ENCODE measurements at places on chromosomes 12 and 14.

GRCh38 chr14:77309131-77309530, 11.6 kb downstream of the POMT2 start:
- no peak for DNase-seq

DNA sequence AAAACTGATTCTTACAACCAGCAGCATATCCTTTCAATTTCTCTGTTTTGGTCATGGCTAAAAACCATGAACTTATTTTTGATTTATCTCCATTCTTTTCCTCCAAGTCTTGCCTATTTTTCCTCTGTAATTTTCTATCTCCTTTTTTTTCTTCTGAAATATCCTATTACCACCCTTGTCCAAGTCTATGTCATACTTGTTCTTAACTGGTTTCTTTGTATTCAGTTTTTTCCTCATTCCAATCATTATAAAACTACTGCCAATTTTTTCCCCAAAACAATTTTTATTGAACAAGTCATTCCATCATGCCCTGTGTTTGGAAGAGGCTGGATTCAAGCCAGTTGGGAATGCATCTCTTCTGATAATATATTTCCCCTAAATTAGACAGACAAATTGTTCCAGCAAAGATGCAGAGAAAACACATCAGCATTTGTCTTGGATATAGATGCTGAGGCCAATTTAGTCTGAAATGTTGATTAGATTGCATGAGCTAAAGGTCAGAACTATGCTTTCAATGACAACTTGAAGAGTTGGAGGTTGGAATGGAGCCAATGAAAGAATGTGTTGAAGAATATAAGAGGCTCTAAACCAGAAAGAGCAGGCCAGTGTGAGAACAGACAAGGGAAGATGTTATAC, 30.7 kb downstream of the OTOGL start:
- DNase-seq: no peak

DNA sequence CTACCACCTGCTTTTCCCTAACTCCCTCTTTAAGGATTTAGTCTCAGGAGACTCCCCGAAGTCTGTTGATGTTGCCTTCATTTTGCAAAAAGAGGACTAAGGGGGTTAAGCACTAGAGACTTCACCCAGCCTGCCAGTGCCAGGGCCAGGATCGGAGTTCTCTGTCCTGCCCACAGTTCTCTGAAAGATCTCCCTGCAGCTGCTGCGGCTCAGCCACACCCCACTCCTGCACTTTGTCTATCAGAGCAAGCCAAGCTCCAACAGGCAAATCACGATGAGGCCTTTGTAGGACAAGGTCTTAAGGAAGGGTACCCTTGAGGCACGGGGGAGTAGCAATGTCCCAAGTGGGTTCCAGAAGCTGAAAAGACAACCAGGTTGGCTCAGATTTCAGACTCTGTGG, 148.8 kb upstream of the EGLN3 start:
- no peak for DNase-seq

DNA sequence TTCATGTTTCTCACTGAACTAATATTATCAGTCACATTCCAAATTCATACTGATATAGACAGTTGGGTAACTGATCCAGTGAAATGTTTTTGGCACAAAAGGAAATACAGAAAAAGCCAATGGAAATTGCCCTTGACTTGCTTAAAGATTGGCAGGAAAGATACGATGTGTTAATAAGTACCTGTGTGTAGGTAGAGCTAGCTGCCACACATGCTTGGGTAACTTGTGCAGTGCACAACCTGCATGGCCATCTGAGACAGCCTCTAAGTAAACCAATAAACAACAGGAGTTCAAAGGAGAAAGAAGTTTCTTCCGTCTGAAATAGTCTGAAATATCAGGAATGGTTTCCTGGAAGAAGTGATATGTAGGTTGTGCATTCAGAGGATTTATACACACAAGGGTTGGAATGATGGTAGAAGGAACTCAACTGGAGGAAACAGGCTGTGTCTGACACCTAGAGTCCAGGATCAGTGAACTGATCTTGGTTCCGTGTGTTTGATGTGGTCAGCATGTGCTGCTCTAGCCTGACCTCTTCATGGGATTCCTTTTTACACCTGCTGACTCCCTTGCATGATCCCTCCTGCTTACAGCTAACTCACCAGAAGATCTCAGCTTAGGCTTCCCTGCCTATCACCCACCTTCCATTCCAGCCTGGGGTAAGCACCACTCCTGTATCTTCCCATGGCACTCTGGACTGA, 81.4 kb upstream of the KRR1 start:
- no peak for DNase-seq

DNA sequence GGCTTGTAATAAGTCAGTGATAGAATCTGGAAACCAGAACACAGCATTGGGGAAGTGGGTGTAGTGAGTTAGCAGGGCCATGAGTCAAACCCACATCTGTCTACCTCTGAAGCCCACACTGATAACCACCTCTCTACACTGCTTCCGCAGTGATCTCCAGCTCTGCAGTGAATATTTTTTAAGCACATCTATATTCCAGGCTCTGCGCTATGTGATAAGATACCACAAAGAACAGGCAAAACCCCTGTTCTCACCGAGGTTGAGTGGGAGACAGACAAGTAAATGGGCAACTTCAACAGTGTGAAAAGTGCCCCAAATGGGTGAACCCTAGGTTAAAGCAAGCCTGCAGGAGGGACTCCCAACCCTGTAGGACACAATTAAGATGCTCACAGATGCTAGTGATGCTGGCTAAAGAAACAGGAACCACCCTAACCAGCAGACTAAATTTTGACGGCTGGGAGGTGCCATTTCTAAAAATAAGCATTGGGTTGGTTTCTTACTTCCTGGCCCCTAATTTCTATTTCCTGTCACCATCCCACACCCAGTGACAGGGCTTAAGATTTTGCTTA, 375.0 kb downstream of the DPF3 start:
- peak; percentile 9 for DNase-seq

DNA sequence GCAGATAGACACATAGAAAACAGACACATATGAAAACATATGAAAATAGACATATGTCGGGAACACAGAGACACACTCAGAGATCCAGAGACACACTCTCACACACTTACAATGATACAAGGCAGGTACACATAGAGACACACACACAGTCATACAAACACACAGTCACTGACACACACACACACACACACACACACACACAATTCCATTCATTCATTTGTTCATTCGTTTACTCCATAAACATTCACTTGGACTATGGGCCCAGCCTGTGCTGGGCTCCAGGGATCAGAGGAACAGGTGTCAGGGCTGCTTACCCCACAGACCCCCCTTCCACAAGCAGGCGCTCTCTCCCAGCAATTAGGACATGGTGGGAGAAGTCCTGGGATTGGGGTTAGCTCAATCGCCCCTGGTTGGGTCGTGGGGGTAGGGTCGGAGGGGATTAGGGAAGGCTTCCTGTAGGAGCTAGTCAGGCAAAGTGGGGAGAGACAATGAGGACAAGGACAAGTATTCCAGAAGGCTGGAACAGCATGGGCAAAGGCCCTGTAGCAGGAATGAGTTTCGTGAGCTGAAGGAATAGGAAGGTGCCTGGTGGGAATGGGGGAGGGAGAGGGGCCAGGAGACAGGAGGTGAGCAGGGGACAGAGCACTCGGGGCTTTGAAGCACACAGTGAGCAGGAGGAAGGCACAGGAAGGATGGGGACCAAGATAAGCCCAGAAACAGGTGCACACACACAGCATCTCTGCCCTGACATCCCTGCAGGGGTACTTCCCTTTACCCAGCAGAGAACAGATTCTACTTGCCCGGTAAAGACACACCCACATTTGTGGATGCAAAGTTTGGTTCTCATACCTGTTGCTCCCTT, 6.5 kb downstream of the RASAL1 start:
- DNase-seq: no peak

DNA sequence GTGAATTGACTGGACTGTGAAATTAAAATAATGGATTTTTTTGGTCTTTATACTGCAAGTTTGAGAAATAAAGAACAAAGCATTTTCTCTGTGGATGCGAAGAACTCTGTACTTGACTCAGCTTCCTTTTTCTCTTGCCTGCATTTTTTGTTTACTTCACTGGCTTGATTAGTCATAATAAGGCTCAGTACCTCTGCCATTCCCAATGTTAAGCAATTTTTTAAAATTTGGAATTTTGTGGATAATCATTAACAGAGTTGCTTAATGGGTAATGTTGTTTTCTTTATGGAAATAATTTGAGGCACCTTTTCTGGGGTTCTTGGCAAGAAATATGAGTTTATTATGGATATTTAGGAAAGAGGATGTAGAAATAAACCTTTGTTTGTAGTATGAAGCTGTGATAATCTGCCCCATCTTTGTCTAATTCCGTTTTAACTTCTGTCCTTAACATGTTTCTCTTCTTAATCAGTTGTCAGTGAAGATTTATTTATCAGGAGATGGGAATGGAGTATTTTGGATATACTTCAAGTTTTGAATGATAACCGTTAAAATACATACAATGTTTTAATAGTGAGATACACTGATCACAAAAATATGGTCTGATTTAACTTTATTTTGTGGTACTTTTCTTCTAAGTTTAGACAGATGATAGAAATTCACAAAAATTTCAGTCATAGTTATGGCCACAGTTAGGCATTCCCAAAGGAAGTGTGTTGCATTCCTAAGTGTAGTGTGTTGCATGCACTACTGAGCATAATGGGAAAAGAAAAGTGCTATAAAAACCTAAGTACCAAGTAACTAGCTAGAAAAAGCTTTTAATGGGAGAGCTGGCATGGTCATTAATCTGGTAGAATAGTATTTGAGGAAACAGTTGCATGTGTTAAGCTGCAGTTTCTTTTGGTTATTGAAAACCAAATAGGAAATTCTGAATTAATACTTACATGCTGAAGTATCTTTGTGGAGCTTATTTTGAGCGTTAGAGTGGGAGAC, 27.7 kb downstream of the WNK1 start:
- DNase-seq: no peak

- DNase-seq: no peak
These were observed 634 bp downstream of the MED13L start for GRCh38 chr12:116276652-116277466.

DNA sequence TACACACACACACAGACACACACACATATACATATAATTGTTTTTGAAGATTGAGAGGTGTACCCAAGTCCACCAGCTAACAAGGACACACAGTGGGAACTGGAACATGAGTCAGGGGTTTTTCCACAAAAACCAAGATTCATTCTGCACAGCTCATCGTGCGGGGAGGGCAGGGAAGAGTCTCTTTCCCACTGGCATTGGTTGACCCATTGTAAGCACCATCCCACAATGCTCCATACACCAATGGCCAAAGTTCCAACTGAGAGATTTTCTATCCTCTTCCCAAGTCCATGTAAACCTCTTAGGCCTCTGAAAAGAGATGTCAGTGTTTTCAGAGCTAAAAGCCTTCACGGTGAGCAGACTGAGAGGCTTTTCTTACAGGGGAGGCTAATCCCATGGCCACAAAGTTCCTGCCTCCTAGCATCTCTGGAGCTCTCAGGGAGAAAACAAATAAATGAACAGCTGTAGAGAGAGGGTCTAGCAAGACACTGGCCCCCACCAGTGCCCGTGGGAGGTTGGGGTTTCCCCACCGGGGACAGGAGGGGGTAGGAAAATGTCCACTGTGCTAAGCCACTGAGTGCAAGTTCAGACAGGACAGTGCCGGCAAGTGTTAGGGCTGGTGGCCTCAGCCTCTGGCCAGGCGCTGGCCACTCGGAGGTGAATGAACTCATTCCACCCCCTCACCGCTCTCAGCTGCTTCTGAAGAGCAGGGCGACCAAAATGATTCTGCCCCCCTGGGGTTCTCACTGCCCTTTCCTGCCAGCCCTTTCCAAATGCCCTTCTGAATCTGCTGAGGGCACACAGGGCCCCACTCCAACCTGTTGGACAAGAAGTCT, 21.5 kb upstream of the TC2N start:
- no peak for DNase-seq

DNA sequence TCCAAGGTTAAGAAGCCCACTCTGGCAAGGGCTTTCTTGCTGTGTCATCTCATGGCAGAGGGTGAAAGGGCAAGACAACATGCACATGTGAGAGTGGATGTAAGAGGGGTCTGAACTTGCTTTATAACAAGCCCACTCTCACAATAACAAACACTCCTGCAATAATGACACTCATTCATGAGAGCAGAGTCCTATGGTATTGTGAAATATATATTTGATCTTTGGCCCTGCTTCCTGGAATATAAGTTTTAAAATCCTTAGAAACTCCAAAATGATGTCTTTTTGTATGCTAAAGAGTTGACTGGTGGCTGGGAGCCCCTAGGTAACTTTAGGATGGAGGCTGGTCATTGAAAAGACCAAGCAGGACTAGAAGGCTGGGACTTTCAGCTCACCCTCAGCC, 51.8 kb downstream of the TSPAN8 start:
- no peak for DNase-seq

DNA sequence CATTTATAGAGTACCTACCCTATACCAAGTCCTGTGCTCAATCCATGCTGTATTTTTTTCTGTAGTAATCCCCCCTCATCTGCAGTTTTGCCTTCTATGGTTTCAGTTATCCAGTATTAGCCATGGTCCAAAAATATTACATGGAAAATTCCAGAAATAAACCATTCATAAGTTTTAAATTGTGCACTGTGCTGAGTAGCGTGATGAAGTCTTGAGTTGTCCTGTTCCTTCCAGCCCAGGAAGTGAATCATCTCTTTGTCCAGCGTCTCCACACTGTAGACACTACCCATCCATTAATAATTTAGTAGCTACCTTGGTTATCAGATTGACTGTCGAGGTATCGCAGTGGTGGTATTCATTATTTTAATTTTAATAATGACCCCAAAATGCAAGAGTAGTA, 54.2 kb downstream of the SUDS3 start:
- no peak for DNase-seq

DNA sequence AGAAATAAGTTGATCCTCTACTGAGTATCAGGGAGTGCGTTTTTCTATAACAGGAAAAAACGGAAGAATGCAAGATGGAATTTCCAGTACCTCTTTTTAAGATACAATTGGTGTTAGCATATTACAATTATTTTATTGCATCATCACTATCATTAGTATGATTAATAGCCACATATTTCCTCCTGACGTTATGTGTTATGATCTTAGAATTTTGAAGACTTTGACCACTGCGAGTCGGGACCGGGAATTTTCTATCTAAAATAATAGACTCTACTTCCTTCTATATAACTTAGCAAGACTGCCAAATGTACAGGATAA, 679 bp upstream of the SAV1 start:
- DNase-seq: no peak

DNA sequence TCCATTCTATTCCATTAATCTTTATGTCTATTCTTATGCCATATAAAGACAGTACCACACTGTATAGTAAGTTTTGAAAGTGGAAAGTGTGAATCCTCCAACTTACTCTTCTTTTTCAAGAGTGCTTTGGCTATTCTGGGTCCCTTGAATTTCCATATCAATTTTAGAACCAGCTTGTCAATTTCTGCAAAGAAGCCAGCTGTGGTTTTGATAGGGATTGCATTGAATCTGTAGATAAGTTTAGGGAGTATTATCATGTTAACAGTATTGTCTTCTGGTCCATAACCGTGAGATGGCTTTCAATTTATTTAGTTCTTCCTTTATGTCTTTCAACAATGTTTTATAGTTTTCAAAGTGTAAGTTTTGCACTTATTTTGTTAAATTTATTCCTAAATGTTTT, 34.2 kb upstream of the GCH1 start:
- no peak for DNase-seq

- DNase-seq: no peak
These were observed 174.4 kb downstream of the PTPRO start for GRCh38 chr12:15496738-15497137.
